ENCODE measurements at places on chromosomes 5 and 9.

DNA sequence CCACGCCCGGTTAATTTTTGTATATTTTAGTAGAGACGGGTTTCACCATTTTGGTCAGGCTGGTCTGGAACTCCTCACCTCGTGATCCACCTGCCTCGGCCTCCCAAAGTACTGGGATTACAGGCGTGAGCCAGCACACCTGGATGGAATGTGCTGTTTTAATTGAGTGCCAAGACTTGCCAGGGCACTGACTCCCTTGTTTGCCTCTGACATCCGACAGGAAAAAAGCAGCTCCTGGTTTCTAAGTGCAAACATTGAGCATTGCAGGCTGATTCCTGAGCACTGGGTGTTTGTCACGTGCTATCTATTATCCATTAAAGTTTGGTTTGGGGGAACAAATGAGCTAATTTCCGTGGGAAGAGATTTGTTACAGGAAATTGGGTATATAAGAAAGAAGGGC, 70.6 kb upstream of the CKMT2 start:
- DNase-seq: no peak

GRCh38 chr9:110104261-110104809, 103.6 kb downstream of the C9orf152 start:
- no peak for DNase-seq

- DNase-seq: no peak
These were observed 30.5 kb upstream of the KCNMB1 start for GRCh38 chr5:170419643-170420042.

GRCh38 chr9:9142001-9142400, 1342.4 kb upstream of the DMAC1 start:
- DNase-seq: no peak

- no peak for DNase-seq
These were observed 7.4 kb upstream of the MRPS2 start for GRCh38 chr9:135492886-135493669.

All from AG09309 (cell line).